Urinary bladder (tissue), 4 donors: ENCODE measurements at places on chromosomes 2 and 18. TPM values are rescaled to one million over a fixed set of nuclear protein-coding genes. Genes with fewer than 3 reads are reported as not detected.

Gene CRYBA2
- total RNA-seq: not detected

Gene SLC5A7
- total RNA-seq: 6.3 TPM

Gene FER1L5
- total RNA-seq: 0.58 TPM

Gene AFG3L2
- 41.1 TPM for total RNA-seq

Gene CCDC68
- total RNA-seq: 41.3 TPM

Gene IMPACT
- 42.6 TPM for total RNA-seq

Gene UGT1A5
- 0.79 TPM for total RNA-seq

Gene IKZF2
- total RNA-seq: 56.4 TPM

Gene HJURP
- 8.9 TPM for total RNA-seq

Gene SCN7A
- 133 TPM for total RNA-seq

Gene ALK
- 1.0 TPM for total RNA-seq

Gene CCDC178
- total RNA-seq: 3.1 TPM

Gene ZNF892
- total RNA-seq: 11.5 TPM

Gene PRLH
- not detected for total RNA-seq

Gene RAMP1
- 13.2 TPM for total RNA-seq

Gene ANO7
- total RNA-seq: 0.58 TPM

Gene RNF181
- total RNA-seq: 71.6 TPM

Gene DYNAP
- total RNA-seq: not detected

Gene MBOAT2
- 58.4 TPM for total RNA-seq

Gene MAPK4
- 3.6 TPM for total RNA-seq

Gene OTOS
- total RNA-seq: not detected

Gene NTSR2
- not detected for total RNA-seq

Gene SLC8A1
- total RNA-seq: 280 TPM

Gene UPP2
- total RNA-seq: 0.16 TPM

Gene EVX2
- 1.9 TPM for total RNA-seq

Gene ABHD1
- total RNA-seq: not detected

Gene AFF3
- 43.5 TPM for total RNA-seq

Gene C1QL2
- total RNA-seq: not detected

Gene FKBP1B
- 5.1 TPM for total RNA-seq

Gene RETREG2
- total RNA-seq: 34.7 TPM

Gene FAP
- total RNA-seq: 57.7 TPM

Gene SLC4A5
- total RNA-seq: 3.8 TPM

Gene CYP20A1
- 57.6 TPM for total RNA-seq

Gene COL3A1
- 20,765 TPM for total RNA-seq

Gene MSTN
- total RNA-seq: 5.8 TPM

Gene SLC16A14
- total RNA-seq: 13.7 TPM

Gene PSME4
- 100 TPM for total RNA-seq

Gene SETBP1
- total RNA-seq: 46.7 TPM

Gene DLX2
- total RNA-seq: not detected

Gene GALNT1
- 127 TPM for total RNA-seq

Gene SLC19A3
- total RNA-seq: 1.4 TPM

Gene SERPINB11
- 3.5 TPM for total RNA-seq

Gene PLCD4
- 6.7 TPM for total RNA-seq

Gene TP53I3
- 28.6 TPM for total RNA-seq

Gene RRM2
- total RNA-seq: 24.8 TPM

Gene TNFRSF11A
- 11.1 TPM for total RNA-seq

Gene RMDN2
- total RNA-seq: 17.7 TPM

Gene GPR45
- not detected for total RNA-seq

Gene THAP4
- total RNA-seq: 18.9 TPM

Gene PSMD1
- total RNA-seq: 81.7 TPM

Gene RND3
- 139 TPM for total RNA-seq

Gene ALPP
- total RNA-seq: not detected

Gene XDH
- 2.1 TPM for total RNA-seq
